ENCODE measurements at places on chromosomes 11 and 22.

DNA sequence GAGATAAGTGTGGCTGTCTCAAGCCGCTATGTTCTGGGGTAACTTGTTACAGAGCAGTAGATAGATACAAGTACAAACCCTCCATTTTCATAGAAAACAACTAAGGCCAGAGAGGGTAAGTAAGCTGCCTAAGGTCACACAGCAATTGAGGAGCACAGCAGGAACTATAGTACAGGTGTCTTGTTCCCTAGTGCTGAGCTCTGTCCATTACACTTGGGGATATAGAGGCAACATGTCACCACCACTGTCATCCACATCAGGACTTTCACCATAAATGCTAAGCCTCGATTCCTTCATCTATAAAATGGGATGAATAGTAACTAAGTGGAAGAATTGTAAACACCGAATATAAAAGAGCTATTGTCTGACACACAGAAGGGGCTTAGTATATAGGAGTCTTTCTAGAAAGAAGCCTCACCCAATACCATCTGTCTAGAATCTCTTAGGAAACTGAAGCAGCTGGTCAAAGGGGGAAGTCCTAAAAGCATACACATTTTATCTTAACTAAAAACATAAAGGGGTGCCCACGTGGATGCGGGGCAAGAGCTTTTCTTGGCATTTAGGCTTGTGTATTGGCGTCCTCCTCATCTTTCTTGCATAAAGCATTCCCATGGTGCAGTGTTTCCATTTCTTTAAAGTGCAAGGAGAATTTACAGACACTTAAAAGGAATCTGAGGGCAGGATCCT is 93.8 kb upstream of the ALX4 start:
- no peak for DNase-seq

- peak; percentile 92 for DNase-seq
Observed at GRCh38 chr22:36331306-36331911, 56.4 kb downstream of the MYH9 start.

DNA sequence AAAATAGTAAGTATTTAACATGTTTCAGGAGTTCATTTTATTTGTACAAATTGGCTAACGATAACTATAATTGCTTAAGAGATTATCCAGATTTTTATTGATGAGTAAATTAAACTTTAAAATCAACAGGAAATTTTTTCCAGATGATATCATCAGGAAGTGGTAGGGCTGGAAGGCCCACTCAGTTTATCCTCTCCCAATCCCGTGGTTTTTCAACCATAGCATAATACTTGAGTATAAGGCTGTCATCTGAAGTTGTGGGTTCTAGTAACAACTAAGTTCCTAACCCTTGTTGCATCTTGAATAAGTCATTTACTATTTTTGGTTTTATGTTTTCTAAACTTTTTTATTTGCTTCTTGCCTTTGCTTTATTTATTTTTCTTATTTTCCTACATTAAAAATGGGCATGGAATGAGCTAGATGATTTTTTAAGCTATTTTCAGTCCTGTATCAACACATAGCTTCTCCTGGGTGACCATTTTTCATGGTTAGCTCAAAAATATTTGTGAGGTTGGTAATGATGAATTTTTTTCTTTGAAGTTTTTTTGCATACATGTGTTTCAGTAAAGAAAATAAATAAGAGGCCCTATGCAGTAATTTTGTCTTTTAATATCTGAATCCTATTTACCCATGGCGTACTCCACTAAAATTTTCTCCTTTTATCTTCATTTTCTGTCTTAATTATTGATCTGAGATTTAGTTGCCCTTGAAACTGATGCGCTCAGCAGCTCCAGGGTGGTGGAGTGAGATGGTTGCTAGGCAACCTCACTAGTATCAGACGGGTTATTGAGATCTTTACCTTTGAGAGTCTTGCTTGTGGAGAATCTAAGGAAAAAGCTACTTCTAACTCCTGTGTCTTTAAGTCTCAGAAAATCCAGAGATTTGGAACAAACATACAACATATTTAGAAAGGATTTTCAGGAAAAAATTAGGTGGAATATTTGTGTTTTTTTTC is 452.0 kb upstream of the CCDC179 start:
- DNase-seq, result no peak

GRCh38 chr11:2360081-2360642 is 16.9 kb upstream of the CD81 start:
- DNase-seq, result no peak

- DNase-seq, result no peak
Observed at GRCh38 chr11:2302306-2302895, 588 bp downstream of the TSPAN32 start.

GRCh38 chr22:50208430-50208938 is 7.7 kb downstream of the SELENOO start:
- DNase-seq, result no peak

- DNase-seq, result no peak
Observed at GRCh38 chr11:66265531-66266377, 2.7 kb upstream of the RAB1B start.

DNA sequence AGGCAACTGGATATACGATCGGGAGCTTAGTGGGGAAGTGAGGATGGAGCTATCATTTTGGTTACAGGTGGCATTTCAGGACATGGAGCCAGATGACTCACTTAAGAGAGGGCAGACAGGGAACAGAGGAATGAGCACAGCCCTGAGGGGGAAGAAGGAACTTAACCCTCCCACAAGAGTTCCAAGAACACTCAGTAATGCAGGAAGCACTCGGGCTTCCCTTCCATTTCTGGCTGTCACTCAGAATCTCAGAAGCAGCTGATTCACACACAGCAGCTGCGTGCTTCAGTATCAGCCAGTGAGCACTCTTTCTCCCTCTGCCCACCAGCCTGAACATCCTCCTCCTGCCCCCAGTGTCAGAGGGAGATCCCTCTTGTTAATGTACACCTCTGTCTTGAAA is 34.8 kb downstream of the EFCAB6 start:
- peak; percentile 59 for DNase-seq

DNA sequence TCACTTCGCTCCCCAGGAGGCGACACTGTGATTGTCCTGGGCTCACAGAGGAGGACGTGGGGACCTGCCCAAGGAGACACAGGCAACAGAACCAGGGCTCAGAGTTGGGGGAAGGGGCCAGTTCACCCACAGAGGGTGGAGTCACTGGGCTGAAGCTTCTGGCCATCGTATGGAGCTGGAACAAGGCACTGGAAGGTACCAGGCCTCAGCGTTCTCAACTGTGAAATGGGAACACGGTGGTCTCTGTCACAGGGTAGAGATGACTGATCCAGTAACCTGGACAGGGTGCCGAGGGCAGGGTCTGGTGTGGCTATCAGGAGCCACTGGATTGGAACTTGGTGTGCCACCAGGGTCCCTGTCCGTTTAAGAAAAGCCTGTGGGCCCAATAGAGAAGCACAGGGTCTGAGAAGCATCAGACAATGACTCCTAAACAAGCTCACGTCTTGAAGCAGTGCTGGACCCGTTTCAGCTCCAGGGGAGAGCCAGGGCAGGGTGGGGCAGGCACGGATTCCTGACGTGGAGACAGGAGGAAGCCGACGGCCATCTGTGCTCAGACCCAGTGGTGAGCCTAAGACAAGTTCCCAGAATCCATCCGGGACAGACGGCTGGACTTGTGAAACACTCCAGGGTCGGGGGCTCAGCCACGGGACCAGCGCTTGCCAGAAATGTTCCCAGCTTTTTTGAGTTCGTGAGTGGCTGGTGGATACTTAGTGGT is 25.0 kb upstream of the KCNQ1OT1 start:
- DNase-seq, result no peak

DNA sequence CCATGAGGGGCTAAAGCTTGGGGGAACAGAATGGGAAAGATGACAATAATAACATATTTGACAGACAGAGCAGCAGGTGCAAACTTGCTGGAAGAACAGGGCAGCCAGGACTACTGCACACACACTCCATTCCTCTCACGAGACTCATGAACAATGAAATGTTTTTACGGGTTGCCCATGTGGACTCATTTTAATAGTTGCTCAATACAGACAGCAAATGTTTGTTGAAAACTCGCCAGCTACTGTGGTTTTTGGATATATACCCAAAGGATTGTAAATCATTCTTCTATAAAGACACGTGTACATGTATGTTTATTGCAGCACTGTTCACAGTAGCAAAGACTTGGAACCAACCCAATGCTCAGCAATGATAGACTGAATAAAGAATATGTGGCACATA is 10.3 kb downstream of the SYT13 start:
- DNase-seq, result peak; percentile 38

DNA sequence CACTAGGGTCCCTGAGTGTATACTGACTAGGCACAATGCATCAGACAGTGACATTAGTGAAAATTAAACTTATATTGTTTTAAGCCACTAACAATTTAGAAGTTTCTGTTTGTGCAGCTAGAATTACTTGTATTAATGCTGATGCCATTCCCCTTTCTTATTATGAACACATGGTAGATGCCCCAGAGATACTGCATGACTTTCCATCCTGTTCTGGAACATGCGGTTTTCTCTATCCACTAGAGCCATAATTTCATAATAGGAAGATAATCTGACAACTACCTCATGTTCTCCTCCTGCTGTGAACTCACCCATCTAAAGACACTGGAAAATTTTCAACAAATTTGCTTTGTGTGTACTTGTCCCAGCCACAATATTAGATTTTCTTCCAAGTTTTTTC is 1256.4 kb downstream of the FAM181B start:
- no peak for DNase-seq

- peak; percentile 72 for DNase-seq
Observed at GRCh38 chr22:45608763-45609180, 62.9 kb upstream of the ATXN10 start.

DNA sequence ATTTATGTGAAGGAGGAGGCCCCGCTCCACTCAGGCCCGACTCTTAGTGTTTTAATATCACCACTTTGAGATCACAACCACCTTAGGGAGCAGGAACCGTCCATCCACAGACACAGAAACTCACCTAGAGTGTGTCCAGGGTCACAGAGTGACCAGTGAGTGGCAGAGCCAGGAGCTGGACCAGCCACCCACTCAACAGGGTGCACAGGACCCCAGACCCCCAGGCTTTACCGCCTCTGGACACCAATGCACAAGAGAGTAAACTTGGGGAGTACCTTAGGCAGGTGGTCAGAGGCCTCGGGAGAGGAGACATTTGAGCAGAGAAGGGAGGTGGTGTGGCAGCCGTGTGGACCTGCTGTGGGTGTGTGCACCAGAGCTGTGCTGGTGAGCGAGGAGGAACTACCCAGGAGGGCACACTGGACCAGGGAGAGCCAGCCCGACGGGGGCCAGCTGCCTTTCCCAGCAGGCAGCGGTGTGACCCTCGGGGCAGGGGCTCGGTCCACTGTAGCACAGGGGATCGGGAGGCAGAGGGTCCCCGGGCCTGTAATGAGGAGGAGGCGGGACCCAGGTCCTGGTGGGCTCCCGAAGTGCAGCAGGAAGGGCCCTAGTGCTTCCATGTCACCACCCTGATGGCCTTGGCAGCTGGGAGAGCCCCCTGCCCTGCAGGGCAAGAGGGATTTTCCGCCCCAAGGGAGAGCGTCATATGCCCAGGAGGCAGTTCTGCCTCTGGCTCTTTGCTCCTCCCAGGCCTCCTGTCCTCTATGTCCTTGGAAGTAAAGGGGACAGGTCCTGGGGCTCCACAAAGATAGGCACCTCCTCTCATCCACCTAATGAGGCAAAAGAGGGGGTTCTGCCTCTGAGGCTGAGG is 7.5 kb upstream of the NLRP6 start:
- DNase-seq, result no peak

GRCh38 chr11:57094181-57094935 is 87.4 kb upstream of the LRRC55 start:
- DNase-seq, result no peak

GRCh38 chr11:95776859-95777258 is 12.7 kb downstream of the FAM76B start:
- no peak for DNase-seq

- DNase-seq, result no peak
Observed at GRCh38 chr11:67332081-67332691, 21.2 kb downstream of the POLD4 start.

GRCh38 chr11:104908186-104908531 is 9.9 kb upstream of the CASP12 start:
- DNase-seq, result no peak

DNA sequence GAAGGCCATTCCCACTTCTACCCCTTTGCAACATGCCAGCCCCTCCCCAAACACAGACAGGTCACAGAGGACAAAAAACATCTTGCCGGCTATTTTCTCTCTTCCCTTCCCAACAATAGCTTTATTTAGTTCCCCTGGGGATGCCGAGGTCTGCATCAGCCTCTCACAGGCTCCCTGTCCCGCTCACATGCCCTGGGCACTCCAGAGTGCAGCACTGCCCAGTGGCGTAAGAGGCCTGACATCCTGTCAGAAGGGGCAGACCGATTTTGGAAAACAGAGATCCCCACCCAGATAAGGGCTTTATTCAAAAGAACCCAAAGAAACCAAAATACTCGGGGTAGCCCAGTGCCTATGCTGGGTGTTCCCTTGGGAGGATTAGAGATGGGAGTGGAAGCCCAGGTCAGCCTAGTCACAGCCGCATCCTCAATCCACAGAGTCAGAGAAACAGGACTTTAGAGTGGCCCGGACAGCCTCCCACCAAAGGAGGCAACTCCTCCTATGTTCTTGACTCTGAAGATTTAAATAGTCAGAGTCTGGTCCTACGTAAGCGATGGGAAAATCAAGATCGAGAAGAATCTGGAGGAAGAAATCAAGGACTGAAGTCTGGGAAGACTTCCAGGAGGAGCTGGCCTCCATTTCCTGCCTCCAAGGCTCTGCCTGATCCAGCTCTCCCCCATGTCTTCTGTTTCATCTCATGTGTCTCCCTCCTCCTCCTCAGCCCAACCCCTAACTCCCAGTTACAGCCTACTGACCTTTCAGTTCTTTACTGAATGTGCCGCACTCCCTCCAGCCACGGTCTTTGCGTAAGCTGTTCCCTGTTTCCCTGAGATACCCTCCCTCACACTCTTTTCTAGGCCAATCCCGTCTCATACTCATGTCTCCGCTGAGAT is 129.3 kb downstream of the FBXO7 start:
- DNase-seq, result no peak

DNA sequence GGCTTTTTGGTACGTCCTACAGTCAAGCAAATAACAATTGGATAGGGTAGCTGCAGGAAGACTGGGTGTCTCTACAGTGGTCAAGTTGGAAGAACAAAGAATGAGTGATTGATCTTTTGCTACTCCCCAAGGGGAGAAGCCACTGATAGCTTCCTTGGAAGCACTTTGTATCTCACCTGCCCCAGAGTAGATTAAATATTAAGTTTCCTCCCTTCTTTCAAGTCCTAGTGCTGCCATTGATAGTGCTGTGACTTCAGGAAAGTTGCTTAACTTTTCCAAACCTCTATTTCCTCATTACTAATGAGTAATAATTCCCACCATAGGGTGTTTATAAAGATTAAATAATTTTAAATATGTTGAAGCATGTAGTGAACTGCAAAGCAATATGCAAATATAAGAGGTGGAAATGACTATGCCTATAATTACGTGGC is 35.6 kb upstream of the EHF start:
- no peak for DNase-seq

DNA sequence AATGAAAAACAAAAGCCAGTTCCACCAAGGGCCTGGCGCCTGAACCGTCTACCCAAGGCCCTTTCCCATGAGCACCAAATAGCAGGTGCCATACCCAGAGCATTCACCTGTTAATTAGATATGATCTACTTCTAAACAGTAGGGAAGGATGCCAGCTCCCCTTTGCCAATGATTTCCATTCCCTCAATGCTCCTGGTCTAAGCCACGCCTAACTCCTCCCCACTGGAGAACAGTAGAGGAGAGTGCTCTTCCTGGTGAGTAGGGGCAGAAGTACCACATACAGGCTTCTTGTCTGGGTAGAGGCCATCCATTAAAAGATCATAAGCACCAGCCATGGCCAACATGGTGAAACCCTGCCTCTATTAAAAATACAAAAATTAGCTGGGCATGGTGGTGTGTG is 40.7 kb downstream of the PACSIN2 start:
- DNase-seq, result no peak

- DNase-seq, result no peak
Observed at GRCh38 chr11:120326845-120327281, 1.8 kb downstream of the TLCD5 start.

Measured in skeletal muscle cell (primary cell).